Temporal lobe (tissue), 4 donors: ENCODE measurements at places on chromosomes 7 and 10. TPM values are rescaled to one million over a fixed set of nuclear protein-coding genes. Genes with fewer than 3 reads are reported as not detected.

FAM149B1 gene
- 18.9 TPM for total RNA-seq

TUBAL3 gene
- total RNA-seq: not detected

DPYSL4 gene
- total RNA-seq: 39.3 TPM

HHEX gene
- 2.0 TPM for total RNA-seq

ASB10 gene
- not detected for total RNA-seq

INTS15 gene
- 16.0 TPM for total RNA-seq

TMEM270 gene
- total RNA-seq: not detected

UCN3 gene
- total RNA-seq: not detected

ASAH2B gene
- total RNA-seq: 7.4 TPM

LIPA gene
- total RNA-seq: 25.3 TPM

AGAP9 gene
- total RNA-seq: 1.7 TPM

CDH23 gene
- total RNA-seq: 3.4 TPM

ADARB2 gene
- 4.2 TPM for total RNA-seq

PLAU gene
- total RNA-seq: 0.98 TPM

NUTM2E gene
- 2.2 TPM for total RNA-seq

NEURL1 gene
- 26.8 TPM for total RNA-seq

GNAT3 gene
- not detected for total RNA-seq

ADAM12 gene
- total RNA-seq: 6.1 TPM

HMX3 gene
- total RNA-seq: not detected

FKBP9 gene
- 33.9 TPM for total RNA-seq

PIK3CG gene
- 0.98 TPM for total RNA-seq

SORCS3 gene
- total RNA-seq: 9.8 TPM

SLC16A12 gene
- 2.2 TPM for total RNA-seq

MRPS16 gene
- 55.8 TPM for total RNA-seq

ABCC2 gene
- total RNA-seq: 0.49 TPM

MAGI2 gene
- total RNA-seq: 99.1 TPM

TRIM73 gene
- 3.0 TPM for total RNA-seq

MYPN gene
- not detected for total RNA-seq

NKX6-2 gene
- total RNA-seq: not detected

ADCY1 gene
- 193 TPM for total RNA-seq

ZNF789 gene
- total RNA-seq: 19.2 TPM

KDM7A gene
- total RNA-seq: 16.2 TPM

CHST3 gene
- total RNA-seq: 5.4 TPM

GBX1 gene
- not detected for total RNA-seq

ENTPD1 gene
- total RNA-seq: 6.9 TPM

KCNIP2 gene
- 7.9 TPM for total RNA-seq

ITGB8 gene
- 87.0 TPM for total RNA-seq

HSPA12A gene
- 38.8 TPM for total RNA-seq

VAX1 gene
- 1.7 TPM for total RNA-seq

TSPAN33 gene
- total RNA-seq: 3.9 TPM

OR2A12 gene
- total RNA-seq: not detected

GRID1 gene
- 8.6 TPM for total RNA-seq

NODAL gene
- 2.0 TPM for total RNA-seq

WDR86 gene
- 51.1 TPM for total RNA-seq

CRHR2 gene
- total RNA-seq: 0.98 TPM
